CD4-positive, alpha-beta T cell treated with Interleukin-15 for 4 hours (primary cell): ENCODE measurements at places on chromosomes 2 and 18.

DNA sequence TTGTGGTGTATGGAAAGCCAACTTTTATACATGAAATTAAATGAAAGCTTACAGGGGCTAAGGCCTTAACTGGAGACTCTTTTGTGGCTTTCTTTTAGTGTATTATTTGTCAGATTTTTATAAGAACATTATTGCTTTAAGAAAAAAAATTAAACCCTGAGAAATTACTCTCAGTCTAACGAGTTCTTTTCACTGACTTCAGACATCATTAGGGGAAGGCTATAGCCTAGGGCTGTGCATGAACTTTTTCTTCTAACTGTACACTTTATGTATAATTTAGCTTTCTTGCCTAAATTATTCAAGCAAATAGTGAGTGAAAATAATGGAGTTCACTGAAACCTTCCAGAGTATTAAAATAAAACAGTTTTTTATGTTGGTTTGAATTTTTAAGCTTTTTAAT is 151.1 kb upstream of the MEIS1 start:
- DNase-seq: no peak

DNA sequence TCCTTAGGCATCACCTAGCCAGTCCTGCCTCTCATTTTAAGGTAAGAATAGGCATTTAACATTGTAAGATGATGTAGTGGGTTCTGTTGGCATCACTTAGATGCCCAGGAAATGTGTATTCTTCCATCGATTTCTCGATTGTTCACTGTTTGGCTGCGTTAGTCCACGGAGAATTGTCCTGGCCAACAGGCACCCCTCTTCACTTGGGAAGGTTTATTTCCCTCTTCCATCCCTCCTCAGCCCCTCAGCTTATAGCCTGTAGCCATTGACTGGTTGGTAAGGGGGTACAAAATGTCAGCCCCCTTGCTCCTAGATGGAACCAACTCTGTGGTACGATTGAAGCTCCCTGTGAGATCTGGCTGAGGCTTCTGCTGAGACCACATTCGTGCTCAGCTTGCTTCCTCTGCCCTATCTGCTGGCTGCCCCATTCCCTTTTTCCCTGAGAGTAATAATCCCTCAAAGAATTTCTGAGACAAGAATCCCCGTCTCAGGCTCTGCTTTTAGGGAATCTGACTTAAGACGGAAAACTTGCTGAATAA is 43.4 kb downstream of the PLEKHA3 start:
- DNase-seq: no peak

GRCh38 chr2:98617149-98617548 is 8.8 kb downstream of the UNC50 start:
- DNase-seq: no peak

GRCh38 chr2:148742373-148742772 is 97.8 kb downstream of the EPC2 start:
- no peak for DNase-seq

DNA sequence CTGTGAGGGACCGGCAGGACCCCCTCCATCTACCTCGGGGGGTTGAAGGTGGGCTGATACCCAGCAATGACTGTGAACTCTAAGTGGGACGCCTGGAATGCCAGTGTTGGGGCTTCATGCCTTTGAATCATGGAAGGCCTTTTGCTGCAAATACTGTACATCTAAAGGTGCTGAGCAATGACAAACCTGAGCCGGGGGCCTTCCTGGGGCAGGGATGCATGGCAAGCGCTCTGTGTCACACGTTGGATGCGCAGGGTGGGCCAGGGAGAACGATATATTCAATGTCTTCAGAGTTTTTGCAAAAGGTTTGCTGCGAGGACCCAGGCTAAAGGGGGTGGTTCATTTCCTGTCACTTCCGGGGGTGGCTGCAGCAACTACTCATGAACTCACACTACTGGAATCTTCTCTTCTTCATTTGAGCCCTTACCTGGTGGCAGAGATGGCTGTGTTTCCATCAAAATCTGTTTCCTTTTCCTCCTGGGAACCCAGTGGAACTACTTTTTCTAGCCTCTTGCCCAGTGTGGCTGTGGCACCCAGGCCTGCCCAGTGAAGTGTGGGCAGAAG is 24.1 kb upstream of the INHBB start:
- DNase-seq: no peak

DNA sequence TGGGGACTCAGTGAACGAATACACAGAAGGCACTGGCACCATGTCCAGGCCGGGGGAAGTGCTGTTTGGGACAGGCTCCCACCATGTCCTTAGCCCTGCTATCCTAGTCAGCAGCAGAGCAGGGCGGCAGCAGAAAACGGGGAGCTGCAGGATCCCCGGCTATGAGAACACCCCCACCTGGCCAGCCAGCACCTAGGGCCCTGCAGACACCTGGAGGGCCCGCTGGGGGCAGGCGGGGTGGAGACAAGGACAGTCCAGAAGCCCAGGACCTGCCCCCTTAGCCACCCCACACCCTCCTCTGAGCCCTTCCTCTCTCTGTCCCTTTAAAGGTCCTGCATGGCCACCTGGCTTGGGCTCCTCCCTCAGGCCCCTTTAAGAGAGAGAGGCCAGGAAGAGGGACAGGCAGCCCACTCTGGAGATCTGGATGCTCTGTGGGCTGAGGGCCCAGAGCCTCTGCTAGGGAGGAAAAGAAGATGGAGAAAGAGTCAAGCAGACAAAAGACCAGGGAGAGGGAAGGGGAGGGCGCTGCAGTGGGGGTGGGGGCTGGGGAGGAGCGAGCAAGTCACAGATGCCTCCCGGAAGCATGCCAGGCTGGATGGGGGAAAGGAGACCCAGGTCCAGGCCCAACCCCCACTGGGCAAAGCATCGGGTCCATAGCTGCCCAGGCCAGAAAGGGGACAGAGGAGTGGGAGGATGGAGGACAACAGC is 48.6 kb downstream of the BIN1 start:
- no peak for DNase-seq

GRCh38 chr2:97910403-97911205 is 85.1 kb downstream of the TMEM131 start:
- no peak for DNase-seq

GRCh38 chr18:13594551-13594950 is 131.8 kb downstream of the FAM210A start:
- no peak for DNase-seq

GRCh38 chr2:120901201-120901600 is 165.5 kb downstream of the GLI2 start:
- DNase-seq: no peak

GRCh38 chr2:990970-991369 is 40.3 kb downstream of the SNTG2 start:
- no peak for DNase-seq

- DNase-seq: no peak
Measured at GRCh38 chr2:158217593-158217992, 115.9 kb downstream of the UPP2 start.

DNA sequence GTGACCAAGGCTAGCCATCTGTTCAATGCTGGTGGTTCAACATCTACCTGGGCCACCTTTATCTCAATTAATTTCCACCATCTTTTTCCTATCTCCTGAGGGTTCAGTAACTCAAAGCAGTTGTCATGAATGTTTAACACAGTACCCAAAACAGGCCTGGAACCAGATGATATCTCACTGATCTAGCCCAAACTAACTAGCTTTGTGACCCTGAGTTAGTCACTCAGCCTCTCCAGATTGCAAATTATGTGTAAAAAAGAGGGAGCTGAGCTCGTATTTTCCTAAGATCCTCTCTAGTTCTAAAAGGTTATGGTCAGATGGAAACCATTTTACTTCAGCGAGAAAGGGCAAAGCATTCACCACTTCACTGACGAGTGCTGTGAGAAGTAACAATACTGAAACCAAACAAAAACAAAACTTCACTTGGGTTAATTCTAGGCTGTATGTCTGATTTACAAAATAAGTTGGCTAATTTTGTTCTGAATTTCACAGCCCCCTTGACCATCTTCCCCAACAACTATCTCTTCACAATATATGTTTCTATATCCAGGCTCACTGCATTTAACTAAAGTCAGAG is 14.8 kb downstream of the SPRED2 start:
- no peak for DNase-seq
